ENCODE measurements at places on chromosomes 3 and 15.

DNA sequence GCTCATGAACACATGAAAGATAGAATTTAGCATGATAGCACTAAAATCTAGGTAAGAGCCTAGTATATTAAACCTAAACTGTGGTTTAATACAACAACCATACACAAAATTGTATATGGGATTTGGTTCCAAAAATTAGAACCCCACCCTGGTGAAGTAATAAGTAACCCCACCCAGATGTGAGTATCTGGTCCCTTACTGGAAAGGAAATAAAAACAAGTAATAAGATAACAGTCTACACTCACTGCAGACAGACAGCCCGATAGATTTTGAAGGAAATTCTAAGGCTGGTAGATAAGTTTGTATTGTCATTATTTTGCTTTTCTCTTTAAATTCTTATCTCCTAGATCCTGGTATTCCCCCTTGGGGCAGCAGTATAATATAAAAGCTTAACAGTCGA, 184.9 kb downstream of the ZBTB20 start:
- no peak for DNase-seq

DNA sequence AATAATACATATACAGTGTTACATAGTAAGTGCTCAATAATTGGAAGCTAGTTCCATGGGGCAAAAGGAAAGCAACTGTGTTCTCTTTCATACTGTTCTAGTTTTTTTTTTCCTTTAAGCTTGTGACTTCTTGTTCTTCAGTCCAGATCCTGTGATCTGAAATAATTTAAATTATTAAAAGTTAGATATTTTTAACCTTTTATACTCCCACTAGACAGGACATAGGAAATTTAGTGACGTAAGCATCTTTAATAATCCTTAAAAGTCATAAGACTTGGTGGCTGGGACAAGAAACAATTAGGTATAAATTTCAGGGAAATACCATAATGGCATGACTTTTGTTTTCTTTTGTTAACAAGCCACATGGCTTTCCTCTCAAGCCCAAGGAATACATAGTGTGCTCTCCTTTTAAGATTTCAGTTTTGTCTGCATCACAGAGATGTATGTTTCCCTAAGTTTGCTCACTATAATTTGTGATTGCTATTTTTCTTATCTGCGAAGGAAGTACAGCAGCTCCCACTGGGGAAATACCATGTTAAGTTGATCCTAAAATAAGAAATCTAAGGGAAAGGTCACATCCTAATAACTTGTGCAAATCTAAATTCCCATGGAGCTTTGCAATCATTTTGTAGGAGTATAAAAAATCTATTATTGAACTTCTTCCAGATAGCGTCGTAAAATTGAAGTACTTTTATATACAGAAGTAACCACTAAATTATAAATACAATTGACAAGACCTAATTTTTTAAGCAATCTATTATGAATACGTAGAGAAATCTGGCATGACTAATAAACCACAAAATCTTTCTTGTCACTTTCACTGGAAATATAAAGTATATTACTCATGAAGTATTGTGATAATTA, 30.1 kb downstream of the PPARG start:
- no peak for DNase-seq

- DNase-seq = no peak
Measured at GRCh38 chr15:52217186-52217585, 26.0 kb upstream of the GNB5 start.

DNA sequence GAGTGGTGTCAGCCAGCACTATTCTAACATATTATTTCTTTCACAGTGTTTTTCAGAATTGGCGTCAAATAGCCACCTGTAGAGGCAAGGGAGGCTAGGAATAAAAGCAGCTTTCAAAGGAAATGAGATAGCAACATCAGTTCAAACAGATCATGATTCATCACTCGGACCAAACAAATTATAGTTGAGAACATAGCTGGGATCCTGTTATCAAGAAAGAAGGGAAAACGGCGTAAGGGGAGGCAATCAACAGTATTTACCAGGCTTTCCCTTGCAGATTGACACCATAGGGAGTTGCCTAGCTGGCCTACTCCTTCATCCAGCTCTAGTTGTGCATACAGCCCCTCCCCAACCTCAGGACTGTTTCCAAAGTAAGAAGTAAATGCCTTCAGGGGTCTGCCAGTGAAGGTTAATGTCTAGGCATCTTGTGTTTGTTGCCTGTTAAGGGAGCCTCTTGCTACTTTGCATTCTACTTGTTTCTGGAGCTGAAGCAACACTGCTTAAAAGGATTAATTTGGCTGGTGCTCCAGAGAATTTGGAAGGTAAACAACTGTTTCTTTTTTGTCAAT, 286.5 kb downstream of the NSUN3 start:
- DNase-seq = no peak

DNA sequence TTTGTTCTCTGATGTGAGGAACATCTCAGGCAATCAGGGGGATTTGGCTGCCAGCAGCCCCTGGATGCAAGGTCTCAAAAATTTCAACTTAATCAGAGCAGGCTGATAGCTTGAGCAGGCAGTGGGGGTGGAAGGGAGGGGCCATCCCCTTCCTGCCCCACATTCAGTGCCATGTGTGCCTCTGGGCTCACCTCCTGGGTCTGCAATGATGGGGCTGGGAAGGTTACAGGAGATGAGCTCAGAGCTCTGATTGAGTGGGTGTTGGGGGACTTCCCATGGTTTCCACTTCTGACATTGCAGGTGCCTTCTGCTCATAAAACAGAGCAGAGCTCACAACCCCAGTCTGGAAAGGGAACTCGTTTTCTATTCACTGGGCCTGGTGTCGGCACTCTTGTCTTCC, 37.0 kb downstream of the PARP16 start:
- no peak for DNase-seq

GRCh38 chr3:180934638-180935037, 22.2 kb downstream of the FXR1 start:
- no peak for DNase-seq

DNA sequence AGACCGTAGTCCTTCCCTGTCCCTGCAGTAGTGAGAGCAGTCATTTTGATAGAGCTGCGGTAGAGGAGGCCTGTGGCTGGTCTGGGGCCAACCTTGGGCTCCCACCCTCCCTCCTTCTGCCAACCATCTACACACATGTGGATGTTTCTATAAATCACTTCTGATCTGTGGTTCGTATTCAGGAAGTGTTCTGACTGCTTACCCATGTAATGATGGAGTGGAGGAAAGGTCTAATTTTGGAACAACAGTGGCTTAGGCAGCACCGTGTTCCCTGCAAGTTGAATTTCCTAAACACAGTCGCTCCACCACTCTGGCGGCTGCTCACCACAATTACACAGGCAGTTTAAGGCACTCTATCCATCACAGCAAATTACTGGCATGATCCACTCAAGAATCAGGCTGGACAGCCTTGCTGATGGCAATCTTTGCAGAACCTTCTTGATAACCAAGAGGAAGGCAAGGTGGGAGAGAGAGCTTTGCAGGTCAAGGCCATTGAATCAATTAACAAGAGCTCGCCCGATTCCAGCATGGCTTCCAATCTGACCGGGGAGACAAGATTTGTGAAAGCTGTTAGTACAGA, 104.7 kb upstream of the VEPH1 start:
- DNase-seq = no peak

GRCh38 chr3:141971571-141971970, 95.1 kb downstream of the ATP1B3 start:
- no peak for DNase-seq

DNA sequence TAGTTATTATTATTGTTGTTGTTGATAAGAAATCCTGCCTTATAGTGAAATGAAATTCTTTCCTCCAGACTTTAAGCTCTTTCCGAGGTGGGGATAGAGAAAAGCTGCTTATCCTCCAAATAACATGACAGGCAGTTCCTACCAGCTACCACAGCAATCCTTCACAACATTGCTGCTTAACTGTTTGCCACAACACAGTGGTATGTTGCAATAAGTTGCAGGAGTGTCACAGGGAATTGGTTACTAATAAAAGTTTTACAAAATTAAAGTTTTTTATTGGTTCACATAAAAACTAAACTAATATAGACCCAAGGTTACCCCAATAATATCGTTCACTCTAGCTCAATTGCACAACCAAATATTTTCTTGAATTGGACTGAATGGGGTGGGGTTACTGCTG, 57.4 kb upstream of the ICE2 start:
- no peak for DNase-seq

DNA sequence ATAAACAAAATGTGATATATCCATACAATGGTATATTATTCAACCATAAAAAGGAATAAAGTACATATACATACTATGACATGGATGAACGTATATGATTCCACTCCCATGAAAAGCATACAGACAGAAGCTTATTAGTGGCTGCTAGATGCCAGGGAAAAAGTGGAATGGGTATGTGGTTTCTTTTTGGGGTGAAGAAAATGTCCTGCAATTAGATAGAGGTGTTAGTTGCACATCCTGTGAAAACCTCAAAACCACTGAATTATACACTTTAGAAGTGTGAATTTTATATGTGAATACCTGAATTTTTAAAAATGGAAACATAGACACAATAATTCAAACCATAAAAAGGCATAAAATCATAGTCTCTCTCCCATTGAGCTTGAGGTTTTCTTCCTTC, 11.2 kb downstream of the DENND6A start:
- DNase-seq = no peak

DNA sequence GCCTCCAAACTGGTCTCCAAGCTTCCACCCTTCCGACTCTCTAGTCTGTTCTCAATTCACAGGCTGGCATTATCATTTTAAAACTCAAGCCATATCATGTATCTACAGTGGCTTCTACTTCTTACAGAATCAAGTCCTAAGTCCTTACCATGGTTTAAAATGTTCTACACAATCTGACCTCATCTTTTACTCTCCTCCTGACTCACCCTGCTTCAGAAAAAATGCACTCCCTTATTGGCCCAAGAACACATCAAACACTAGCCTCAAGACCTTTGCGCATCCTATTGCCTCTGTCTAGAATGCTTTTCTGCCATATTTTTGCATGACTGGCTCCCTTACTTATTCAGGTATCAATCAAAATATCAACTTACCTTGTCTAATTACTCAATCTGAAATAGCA, 11.0 kb downstream of the MRPL3 start:
- no peak for DNase-seq

DNA sequence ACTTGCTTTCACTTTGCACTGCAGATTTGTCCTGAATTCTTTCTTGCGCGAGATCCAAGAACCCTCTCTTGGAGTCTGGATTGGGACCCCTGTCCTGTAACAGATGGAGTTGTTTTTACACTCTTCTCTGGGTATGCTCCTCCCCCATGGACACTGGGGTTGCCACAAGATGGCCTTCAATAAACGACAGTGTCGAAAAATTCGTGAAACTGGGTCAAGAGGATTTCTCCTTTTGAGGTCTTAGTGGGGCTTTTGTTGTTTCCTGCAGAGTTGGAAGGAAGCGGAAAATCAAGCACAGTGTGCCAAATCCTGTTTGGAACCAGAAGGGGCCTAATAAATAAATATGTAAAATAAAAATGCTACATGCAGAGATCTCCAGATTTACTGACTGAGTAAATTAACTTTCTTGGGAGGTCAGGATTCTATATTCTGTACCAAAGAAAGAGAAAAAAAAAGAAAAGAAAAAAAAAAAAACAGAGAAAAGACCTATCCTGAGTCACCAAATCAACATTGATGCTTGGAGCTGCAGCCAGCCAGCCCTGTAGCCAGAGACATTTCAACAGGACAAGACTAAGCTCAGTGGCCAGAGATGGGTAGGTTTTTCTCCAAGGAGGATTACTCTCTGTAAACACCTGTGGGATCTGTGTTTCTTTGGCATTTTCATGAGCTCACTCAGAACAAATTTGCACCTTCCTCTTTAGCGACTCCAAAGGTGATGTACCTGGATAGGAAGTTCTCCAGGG, 24.8 kb downstream of the CCDC80 start:
- DNase-seq = no peak

GRCh38 chr3:26406636-26407035, 215.9 kb upstream of the LRRC3B start:
- no peak for DNase-seq

GRCh38 chr3:13009132-13009945, 63.9 kb downstream of the IQSEC1 start:
- no peak for DNase-seq

DNA sequence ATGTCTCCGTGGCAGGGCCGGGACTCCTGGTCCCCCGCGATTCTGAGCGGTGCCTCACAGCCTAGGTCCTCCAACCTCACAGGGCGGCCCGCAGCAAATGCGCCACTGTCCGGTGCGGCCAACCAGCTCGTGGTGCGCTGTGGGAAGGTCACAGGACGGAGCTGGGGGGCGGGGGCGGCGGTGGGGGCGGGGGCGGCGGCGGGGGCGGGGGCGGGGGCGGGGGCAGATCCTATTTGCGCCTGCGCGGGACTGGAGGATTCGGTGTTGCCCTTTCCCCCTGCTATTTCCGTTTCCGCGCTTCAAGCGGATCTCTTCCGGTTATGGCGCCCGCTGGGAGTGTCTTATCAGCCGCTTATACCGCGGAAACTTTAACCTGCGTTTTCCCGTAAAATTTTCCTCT, 106.7 kb upstream of the SNRPN start:
- no peak for DNase-seq

DNA sequence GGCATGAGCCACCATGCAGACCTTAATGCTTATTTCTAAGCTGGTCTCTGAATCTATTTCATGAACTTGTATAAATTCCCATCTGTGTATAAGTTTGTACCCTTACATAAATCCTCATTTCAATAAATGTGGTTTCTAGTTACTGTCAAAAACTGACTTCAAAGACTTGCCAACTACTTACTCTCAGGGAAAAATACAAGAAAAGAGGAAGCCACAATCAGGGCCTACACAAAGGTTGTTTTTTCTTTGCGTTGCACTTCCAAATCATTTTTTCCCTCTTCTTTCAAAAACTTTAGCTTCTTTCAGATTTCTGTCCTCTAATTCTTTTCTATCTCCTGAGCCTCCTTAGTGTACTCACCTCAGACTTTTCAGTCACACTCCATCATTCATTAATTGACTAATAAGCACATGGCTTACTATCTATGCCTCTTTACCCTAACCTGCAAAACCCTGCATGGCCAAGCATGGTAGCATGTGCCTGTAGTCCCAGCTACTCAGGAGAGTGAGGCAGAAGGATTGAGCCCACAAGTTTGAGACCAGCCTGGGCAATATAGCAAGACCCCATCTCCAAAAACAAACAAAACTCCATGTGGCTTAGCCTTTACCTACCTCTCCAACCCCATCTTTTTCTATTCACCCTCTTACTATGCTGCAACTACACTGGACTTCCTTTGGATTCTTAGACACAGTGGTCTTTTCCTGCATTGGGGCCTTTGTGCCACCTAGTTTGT, 37.7 kb downstream of the BUB1B start:
- DNase-seq = no peak

- DNase-seq = no peak
Measured at GRCh38 chr3:118948146-118948545, 86.5 kb downstream of the IGSF11 start.

DNA sequence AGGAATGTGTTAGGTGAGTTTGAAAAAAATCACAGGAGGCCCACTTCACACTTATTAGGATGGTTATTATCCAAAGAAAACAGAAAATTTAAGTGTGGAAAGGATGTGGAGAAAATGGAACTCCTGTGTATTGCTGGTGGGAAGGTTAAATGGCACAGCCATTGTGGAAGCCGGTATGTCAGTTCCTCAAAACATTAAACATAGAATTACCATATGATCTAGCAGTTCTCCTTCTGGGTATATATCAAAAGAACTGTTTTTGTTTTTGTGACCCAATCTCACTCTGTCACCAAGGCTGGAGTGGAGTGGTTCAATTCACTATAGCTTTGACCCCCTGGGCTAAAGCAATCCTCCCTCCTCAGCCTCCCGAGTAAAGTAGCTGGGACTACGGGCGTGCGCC, 10.4 kb upstream of the ZFYVE19 start:
- DNase-seq = no peak

All from smooth muscle cell of the brain vasculature (primary cell).